Foreskin keratinocyte (primary cell): ENCODE measurements at places on chromosomes 7 and 10. TPM values are rescaled to one million over a fixed set of nuclear protein-coding genes. Genes with fewer than 3 reads are reported as not detected.

- DNase-seq: no peak
Measured at GRCh38 chr10:18044976-18045720, 93.4 kb downstream of the SLC39A12 start.

GRCh38 chr10:3090914-3091787 lies 23.8 kb downstream of the PFKP start:
- DNase-seq: peak; percentile 96

Gene HTRA1
- 396 and 403 TPM in 2 replicates for polyA plus RNA-seq

- DNase-seq: peak; percentile 35
Measured at GRCh38 chr7:20307119-20307518, 23.6 kb upstream of the ITGB8 start.
